Activated T-cell treated with anti-CD3 and anti-CD28 coated beads, Interleukin-2, amount 50 U/mL, for 72 hours (primary cell): ENCODE measurements at places on chromosomes 11 and 22.

- DNase-seq, result no peak
Measured at GRCh38 chr11:4190519-4190918, 95.9 kb downstream of the RRM1 start.

DNA sequence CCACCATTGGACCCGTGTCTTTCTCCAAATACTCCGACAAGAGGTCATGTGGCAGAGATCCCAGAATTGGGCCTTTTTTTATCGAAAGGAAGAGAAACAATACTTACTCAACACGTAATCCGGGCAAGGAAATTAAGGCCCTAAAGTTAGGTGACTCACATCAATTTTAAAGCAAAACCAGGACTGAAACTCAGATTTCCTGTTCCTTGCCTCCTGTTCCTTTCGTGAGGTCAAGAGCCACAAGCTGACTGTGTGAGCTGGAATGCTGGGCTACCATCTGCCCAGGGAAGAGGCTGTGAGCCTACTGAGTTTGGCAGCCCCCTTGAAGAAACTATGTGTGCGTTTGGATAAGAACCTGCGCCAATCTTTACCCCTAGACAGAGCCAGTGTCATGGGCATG, 27.1 kb upstream of the MRGPRX2 start:
- DNase-seq, result no peak

GRCh38 chr22:21823740-21824444, 43.6 kb downstream of the MAPK1 start:
- DNase-seq, result no peak

DNA sequence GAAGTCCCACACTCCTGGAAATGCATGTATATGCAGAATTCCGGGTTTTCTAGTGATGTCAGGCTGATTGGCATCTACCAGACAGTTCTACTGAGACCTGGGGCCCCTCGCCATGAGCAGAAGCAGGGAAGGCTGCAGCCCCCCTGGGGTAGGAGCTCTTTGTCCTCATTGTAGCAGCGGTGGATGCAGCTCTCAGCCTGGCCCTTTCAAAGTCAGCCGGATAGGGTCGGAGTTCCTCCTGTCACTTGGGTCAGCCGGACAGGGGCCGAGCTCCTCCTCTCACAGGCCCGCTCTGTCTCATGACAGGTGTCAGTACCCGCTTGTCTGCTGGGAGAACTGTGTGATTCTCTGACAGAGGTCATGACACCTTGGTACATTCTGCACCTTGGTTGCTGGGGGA, 30.0 kb downstream of the MRGPRD start:
- no peak for DNase-seq

DNA sequence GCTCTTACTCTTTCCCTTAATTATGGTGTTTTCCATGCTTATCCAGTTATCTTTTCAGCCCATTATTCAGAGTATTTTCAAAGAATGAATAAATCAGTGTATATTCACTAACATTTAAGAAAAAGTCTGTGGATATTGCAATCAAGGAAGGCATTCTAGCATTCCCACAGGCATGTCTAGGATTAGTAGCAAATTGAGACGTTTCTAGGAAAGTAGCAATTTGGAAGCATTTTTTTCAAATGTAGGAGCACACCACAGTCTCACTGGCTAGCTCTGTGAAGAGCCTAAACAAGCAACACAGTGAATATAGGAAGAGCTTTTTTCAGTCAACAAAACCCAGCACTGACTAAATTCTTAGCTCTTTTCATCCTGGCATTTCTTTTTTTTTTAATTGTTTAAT, 65.4 kb downstream of the CCDC34 start:
- no peak for DNase-seq
